ENCODE measurements at places on chromosomes 5 and 9. TPM values are rescaled to one million over a fixed set of nuclear protein-coding genes. Genes with fewer than 3 reads are reported as not detected.

Gene CCL21
- not detected for total RNA-seq

Gene GARIN3
- total RNA-seq: not detected

Gene C8G
- total RNA-seq: 1.3 TPM

Gene CMBL
- 22.4 TPM for total RNA-seq

Gene SLC4A9
- 0.02 TPM for total RNA-seq

Gene CAVIN4
- 0.32 TPM for total RNA-seq

Gene C7
- not detected for total RNA-seq

Gene NDUFS6
- 115 TPM for total RNA-seq

Gene GADD45G
- 0.31 TPM for total RNA-seq

Gene SURF1
- total RNA-seq: 42.8 TPM

Gene IZUMO3
- not detected for total RNA-seq

Gene GABRB2
- total RNA-seq: not detected

Gene BARHL1
- 0.03 TPM for total RNA-seq

Gene ARSI
- total RNA-seq: 30.6 TPM

Gene ACTBL2
- total RNA-seq: not detected

Gene SHOC1
- not detected for total RNA-seq

Gene TAF1L
- not detected for total RNA-seq

Gene SHISAL2B
- total RNA-seq: not detected

Gene FSTL4
- total RNA-seq: 4.1 TPM

Gene GLRA1
- not detected for total RNA-seq

Gene ENTREP1
- 0.74 TPM for total RNA-seq

All from A549 treated with AZD2906 at 1 μM for 4 hours (cell line).